ENCODE measurements at places on chromosomes 6 and 20. TPM values are rescaled to one million over a fixed set of nuclear protein-coding genes. Genes with fewer than 3 reads are reported as not detected.

Gene SIRPB1
- total RNA-seq = not detected

Gene F13A1
- total RNA-seq = not detected

Gene C6orf15
- not detected for total RNA-seq

Gene ZNF322
- total RNA-seq = 15.1 TPM

Gene EPHA7
- total RNA-seq = not detected

Gene GTSF1L
- not detected for total RNA-seq

GRCh38 chr6:43673444-43674084, 14.0 kb downstream of the MRPS18A start:
- DNase-seq = no peak

DNA sequence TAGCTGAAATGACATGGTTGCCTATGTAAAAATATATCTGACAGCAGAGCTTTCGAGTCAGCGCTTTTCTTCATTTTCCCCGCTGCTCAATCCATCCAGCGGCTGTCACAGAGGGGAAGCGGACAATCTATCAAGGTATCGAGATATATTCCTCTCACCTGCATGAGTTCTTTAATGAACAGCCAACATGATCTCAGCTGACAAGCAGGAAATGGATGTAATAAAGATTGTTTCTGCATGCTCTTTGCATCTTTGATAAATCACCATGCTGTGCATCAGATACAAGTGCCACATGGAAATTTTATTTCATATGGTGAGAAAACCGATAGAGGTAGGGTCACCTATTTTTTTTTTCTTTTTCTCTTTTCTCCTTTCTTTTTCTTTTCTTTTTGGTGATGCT, 602.3 kb upstream of the MMS22L start:
- no peak for DNase-seq

DNA sequence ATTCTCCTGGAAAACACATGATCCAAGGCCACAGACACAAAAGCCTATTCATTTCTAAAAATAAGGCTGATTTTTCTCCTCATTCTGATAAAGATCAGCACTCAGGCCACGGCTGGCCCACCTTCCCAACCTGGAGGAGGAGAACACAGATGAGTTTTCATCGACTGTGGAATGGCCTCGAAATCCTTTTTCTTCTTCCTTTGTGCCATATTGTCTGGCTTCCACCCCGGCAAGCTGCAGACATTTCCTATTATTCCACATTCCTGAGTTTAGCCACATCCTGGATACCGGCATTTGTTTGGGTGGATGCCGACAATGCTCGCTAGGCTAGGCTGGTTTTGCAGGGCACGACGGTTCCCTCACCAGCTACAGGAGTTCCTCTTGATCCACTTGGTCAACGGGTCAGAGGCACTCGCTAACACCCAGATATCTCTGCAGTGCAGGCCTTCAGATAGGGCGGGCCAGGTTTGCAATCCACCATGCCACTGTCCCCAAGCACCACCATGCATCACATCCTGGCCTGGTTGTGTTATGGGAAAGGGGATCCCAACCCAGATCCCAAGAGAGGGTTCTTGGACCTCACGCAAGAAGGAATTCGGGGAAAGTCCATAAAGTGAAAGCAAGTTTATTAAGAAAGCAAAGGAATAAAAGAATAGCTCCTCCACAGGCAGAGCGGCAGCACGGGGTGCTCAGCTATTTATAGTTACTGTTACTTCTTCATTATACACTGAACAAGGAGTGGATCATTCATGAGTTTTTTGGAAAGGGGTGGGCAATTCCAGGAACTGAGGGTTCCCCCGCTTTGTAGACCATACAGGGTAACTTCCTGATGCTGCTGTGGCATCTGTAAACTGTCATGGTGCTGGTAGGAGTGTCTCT, 4.2 kb upstream of the CTSZ start:
- peak; percentile 81 for DNase-seq

DNA sequence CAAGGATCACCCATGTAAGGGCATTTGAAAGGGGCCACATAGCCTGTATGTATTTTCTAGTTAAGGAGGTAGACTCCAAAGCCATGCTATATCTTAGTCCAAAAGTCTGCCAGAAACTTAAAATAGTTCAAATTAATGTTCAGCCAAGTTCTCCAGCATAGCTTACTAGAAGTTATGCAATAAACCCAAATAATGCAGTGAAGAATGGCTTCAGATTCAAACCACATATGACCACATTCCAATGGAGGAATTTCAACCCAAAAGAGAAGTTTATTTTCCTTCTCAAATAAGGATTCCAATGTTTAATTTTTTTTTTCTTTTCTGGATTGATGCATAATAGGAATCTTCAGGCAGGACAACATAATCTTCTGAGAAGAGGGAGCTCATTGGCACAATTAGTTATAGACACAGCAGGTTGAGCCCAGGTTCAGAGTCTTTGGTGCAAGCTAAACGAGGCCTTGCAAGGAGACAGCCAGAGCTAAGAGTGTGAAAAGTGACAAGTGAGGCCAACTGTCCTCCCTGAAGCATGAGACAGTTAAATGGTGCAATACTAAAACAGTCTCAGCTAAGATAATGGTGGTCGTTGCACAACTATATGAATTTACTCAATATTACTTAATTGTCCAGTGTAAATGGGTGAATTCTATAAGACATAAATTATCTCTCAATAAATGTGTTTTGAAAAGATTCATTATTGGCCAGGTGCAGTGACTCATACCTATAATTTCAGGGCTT, 598.8 kb upstream of the CDH4 start:
- DNase-seq = peak; percentile 3

- DNase-seq = no peak
Measured at GRCh38 chr20:20734475-20734948, 22.1 kb upstream of the RALGAPA2 start.

DNA sequence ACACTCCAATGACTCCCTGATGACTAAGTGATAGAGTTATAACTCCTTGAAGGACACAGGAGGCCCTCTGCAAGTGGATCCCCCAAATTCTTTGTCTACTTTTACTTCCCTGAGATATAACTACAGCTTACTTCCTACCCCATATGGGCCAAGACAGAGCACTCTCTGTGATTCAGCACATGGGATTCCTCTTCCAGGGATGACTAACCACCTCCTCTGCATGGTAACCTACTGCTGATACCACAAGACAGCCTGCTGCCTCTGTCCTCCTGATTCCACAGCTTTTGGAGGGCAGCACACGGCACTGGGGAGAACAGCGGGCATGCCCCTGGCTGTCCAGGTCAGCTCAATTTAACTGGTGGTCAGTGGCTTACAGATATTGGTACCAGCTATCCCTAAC, 675.7 kb upstream of the AGPAT4 start:
- no peak for DNase-seq

DNA sequence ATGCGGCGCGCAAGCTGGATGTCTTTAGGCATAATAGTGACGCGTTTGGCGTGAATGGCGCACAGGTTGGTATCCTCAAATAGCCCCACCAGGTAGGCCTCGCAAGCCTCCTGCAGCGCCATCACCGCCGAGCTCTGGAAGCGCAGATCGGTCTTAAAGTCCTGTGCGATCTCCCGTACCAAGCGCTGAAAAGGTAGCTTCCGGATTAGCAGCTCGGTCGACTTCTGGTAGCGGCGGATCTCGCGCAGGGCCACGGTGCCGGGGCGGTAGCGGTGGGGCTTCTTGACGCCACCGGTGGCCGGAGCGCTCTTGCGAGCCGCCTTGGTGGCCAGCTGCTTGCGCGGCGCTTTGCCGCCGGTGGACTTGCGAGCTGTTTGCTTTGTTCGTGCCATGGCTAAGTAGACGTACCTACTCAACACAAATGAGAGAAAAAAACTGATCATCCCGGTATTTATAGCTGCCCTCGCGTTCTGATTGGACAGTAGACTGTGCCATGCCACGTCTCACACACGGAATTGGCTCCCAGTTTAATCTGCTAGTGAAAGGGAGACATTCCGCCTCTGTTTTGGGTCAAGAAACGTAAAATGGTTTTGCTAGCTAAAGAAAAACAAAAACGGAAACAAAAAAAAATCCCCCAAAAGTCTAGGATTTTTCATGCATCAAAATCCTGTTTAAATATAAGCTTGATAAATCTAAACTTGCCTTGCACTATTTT, 40.1 kb downstream of the OR2B2 start:
- DNase-seq = peak; percentile 97

GRCh38 chr6:83038246-83038645, 27.4 kb downstream of the UBE3D start:
- DNase-seq = no peak

- no peak for DNase-seq
Measured at GRCh38 chr6:3329393-3330051, 70.8 kb downstream of the PSMG4 start.

DNA sequence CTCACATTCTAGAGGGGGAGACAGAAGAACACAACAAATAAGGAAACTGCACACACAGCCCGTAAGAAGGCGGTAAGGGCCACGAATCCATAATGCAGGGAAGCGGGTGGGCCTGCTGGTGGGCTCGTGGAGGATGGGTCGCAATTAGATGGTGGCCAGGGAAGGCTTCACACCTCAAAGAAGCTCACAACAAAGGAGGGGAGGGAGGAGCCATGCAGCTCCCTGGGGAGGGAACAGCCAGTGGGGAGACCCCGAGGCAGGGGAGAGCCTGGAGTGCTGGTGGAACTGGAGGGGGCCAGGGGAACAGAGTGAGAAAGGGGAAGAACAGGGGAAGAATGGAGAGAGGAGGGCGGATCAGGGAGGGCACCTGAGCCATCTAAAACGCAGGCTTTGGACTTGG, 13.4 kb downstream of the SRC start:
- DNase-seq = no peak

DNA sequence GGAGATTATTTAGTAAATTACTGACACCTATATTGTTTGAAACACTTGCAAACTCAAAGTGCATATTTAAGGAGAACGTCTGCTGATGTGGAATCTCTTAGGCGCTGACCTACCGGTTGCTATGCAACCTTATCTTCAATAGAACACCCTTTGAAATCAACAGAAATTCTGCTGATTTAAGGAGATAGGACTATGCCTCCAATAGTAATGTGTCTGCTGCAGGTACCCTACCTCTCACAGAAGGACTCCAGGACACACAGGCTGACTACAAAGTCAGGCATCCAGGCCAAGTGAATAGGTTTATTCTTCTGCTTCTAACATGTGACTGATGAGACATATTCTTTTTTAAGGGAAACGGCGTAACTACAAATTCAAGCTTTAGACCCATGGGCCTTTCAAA, 311.7 kb downstream of the CBLN4 start:
- no peak for DNase-seq

DNA sequence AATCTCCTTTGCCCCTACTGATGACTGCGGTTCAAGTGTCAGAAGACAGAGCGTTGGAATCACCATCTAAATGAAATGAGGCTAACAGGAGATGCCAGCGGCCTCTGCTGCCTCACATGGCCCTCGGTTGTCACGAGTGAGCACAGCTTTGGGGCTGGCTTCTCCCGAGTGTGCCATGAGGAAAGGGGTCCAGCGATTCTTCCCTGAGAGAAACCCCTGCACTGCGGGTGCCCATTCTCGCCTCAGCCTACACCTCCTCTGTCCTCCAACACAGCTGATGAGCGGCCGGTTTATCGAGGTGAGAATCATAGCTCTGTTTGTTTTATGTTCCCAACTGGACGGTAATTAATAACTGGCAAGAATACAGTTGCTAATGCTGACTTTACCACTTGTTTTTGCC, 144.7 kb upstream of the RPS6KA2 start:
- no peak for DNase-seq

DNA sequence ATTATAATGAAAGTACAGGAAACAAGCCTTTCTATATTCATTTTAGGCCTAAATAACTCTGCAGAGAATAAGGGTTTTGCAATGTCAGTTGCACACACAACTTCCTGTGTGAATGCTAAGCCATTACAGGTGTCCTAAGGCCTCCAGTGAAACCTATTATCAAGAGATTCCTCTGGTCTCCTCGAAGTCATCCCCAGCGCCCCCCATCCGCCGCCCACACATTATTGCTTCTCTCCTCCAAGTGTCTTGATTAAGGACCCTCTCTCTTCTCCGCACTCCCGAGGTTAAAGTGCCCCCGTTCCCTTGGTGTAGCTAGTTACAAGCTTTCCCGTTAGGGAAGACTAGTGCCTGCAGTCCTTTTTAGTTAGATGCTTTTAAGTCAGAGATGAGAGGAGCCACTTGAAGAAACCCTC, 1.3 kb downstream of the HIVEP2 start:
- DNase-seq = no peak

DNA sequence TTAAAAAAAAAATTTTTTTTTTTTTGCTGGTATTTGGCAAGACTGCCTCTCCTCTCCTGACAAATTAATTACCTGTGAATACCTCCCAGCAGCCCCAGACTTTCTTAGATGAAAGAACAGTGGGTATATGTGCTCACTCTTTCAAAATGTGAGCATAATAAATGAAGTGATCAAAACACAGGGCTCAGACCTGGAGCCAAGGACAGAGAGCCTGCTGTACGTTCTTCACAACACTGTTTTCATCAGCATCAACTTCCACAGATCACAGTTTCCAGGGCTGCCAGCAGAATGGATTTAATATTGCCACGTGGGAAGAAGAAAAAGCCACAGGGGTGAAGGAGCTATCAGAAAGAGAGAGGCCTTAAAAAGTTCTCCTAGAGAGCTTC, 25.3 kb upstream of the NRSN1 start:
- no peak for DNase-seq

- no peak for DNase-seq
Measured at GRCh38 chr6:74939151-74939708, 266.6 kb downstream of the COL12A1 start.

- DNase-seq = peak; percentile 62
Measured at GRCh38 chr20:33697129-33697528, 10.9 kb upstream of the E2F1 start.

- no peak for DNase-seq
Measured at GRCh38 chr20:44997171-44997570, 30.9 kb downstream of the STK4 start.

DNA sequence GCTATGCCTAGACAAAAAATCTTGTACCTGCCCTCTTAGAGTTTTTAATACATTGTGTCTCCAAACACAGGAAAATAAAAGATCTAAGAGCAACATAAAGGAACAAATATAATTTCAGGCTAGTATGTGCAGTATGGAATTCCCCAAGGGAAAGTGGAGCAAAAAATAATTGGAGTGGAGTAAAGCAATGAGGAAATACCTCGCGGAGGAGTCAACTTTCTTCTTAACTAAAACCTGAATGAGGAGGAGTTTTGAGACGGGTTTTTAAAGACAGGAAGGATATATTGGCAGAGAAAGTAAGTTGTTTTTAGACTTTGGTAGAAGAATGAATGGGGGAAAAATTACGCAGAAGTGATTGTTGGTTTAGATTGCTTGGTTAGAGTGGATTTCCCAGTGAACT, 14.0 kb downstream of the HIVEP1 start:
- DNase-seq = no peak

GRCh38 chr20:15794409-15794808, 778.8 kb downstream of the KIF16B start:
- DNase-seq = no peak

DNA sequence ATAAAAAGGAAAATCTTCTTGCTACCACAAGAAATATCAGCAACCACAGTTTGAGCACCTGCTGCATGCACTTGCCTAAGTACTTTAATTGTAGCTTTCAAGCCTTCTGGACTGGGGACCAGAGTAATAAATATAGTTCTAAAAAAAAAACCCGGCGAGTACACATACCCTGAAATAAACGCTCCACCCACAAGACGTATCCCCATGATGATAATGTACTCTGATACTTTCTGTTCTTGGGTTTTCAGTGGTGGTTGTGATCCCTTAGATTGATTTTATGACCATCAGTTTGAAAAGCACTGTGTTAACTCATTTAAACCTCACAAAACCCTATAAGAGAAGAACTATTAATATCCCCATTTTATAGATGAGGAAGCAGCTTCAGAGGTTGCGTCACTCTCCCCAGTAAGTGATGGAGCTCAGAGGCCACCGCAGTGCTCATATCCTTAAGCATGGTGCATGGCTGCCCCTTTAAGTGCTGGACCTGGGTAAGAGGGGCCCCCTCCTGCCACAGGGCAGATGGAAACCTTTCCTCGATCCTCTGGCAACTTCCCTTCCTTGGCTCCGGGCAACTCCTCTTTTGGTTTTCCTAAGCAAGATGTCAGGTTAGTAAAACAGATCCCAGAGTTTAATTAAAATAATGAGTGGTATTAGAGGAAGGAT, 67.3 kb downstream of the KCNB1 start:
- no peak for DNase-seq

All from HFFc6 (cell line).